ENCODE measurements at places on chromosomes 3 and 15.
A peak's percentile ranks its signal among the peaks of the same experiment; 100 is the strongest.

DNA sequence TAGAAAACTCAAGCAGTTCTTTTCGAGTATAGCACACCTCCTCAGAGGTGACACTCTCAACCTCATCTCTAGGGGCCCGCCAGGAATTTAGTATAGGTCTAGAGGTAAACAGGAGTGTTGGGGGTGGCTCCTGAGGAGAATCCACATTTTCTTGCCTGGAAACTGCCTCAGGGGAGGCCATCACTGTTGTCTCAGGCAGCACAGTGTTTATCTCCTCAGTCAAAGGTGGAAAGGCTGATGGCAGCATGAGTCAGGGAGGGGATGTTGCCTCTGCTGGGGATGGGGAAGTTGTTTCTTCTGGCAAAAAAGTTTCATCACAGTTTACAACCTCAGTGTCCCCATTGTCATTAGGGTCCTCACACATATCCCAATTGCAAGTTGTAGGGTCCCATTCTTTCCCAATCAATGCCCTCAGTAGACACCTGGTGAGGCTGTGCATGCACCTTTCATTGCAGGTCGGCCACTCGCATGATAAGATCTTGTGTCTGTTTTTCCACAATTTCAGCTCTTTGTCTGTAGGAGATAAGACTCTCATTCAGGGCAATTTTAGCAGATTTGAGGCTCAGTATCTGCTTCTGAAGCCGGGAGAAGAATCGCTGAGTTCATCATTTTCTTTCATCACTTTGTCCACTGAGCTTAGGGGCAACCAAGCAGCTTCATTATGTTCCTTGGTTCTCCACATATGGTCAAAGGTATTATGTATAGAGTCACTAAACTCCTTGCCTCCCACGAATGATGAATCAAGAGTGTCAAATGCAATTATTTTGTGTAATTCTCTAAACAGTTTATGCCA lies 25.8 kb downstream of the NAALADL2 start:
- DNase-seq, result no peak

DNA sequence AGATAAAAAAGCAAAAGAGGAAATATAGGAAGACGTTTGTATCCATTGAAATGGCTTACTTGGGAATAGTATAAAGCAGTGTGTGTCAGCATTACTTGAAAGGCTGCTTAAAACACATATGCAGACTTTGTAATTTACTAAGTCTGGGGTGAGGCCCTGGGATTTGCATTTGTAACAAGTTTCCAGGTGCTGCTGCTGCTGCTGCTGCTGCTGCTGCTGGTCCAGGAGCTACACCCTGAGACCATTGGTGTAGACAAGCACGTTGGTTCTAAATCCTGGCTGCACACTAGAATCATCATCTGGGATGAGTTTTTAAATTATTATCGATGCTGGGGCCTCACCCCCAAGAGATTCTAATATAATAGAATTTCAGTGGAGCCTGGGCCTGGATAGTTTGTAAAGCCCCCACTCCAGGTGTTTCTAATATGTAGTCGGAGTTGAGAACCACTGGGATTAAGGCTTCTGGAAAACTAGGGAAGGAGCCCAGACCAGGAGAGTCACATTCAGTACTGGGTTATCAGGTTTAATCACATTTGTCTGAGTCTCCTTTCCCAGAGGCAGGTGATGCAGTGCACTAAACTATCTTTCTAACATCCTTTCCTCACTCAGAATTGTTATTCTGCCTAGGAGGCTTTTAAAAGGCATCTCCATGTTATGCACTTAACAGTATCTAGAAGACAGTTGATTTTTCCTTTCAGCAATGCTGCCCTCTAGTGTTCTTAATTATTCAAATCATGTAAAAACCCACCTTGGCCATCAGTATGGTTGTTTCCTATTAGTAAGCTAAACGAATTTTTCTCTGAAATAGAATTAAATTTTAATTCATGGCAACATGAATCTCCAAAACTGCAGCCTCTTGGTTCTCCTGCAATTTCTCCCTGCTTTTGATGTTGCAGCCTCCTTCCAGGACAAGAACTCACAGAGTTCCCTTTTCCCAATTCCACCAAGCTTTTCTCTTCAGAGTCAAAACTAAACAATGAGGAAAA lies 45.4 kb downstream of the SSR3 start:
- peak; percentile 50 for DNase-seq

GRCh38 chr15:27670486-27671209 lies 428.5 kb downstream of the OCA2 start:
- peak; percentile 67 for DNase-seq

GRCh38 chr3:57961177-57961827 lies 46.9 kb upstream of the FLNB start:
- no peak for DNase-seq

DNA sequence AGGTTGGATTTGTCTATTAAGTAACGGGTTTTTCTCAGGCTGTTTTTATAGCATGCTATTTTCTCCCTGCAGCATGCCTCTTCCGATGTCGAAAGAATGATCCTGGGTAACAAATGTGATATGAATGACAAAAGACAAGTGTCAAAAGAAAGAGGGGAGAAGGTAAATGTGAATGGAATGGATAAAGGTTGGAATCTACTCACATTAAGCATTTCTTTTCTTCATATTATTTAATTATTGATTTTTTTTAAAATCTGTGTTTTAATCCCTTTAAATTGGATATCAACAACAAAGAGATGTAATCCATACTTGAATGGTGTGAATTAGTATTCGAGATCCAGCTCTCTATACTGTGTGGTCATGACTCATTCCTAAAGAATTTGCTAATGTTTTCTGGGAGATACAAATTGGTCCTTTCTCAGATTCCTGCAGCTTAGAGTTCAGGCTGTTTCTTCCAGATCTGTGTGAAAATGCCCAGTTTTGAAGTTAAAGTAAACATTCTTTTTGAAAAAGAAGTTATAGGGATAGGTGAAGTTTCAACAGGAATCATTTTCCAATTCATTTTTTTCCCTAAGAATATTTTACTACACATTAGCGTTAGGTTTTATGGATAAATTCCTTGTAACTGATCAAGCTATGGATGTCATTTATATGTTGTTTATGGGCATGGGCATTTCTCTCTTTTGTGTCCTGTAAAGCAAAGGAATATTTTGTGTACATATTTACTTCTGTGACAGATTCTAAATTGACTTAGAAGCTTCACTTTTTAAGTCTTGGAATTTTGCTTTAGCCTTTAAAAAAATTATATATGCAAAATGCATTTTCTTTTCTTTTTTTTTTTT lies 20.8 kb upstream of the APH1B start:
- DNase-seq, result no peak

DNA sequence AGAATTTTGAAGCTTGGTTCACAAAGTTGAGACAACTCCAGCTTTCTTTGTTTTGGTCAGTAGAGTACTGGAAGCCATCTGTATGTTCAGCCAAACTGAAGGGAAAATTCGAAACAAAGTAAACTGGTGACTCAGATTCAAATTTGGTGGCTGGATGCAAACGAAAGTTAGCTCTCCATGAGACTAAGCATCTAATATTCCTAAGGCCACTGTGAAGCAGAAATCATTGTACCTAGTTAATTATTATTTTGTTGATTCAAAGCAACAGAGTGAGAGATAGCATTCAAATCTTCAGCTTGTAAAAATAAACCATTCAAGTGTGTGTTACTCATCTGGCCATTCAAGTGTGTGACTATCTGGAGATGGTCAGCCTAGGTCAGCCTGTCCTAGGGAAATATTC lies 42.1 kb downstream of the NR2F2 start:
- no peak for DNase-seq

DNA sequence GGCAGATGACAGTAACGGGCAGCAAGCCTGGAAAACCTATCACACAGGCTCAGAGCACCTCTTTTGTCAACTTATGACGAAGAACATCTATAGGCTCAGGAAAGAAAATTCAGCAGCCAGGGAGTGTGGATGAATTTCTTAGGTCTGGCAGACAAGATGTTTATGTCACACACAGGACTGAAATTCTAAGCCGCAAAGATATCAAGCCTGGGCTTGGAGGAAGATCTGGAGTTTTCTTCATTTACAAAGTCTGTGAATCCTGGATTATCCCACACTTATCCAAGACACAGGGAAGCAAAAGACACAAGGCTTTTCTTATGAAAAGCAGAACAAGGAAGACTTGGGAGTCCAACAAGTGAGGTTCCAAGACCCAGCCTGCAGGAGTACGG lies 23.4 kb upstream of the CHCHD6 start:
- DNase-seq, result no peak

DNA sequence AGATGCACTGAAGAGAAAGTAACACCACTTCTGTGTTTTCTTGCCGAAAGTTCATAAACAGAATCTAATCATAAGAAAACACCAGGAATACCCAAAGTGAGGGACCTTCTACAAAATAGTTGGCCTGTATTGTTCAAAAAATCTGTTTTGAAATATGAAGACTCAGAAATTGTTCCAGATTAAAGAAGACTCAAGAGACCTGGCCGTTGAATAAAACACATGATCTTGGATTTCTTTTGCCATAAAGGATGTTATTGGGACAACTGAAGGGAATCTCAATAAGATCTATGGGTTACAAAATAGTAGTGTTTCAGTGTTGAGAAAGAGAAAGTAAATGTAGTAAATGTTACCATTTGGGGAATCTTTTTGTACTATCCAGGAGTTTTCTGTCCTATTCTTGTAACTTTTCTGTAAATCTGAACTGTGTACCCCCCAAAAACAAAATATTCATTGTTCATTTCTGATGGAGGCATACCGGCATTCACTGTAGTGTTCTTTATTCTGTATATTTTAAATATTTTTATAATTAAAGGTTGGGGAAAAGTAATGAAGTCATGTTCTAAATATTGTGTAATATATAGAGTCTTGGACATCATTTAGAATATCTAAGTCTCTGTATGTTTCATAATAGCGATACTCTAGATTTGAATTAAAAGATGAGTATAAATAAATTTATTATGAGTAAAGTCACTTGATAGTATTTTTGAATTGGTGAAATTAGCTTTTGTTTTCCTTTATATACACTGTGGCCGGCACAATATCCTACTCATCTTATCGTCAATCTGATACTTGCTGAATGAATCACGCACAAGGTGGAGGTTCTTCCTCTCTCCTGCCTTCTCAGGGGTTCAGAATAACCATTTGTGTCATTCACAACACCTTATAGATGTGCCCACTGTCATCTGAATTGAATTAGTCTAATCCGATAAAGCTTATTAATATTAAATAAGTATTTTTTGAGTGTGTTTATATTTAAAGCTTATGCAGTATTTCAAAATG lies 66.7 kb downstream of the TRAK1 start:
- DNase-seq, result no peak

DNA sequence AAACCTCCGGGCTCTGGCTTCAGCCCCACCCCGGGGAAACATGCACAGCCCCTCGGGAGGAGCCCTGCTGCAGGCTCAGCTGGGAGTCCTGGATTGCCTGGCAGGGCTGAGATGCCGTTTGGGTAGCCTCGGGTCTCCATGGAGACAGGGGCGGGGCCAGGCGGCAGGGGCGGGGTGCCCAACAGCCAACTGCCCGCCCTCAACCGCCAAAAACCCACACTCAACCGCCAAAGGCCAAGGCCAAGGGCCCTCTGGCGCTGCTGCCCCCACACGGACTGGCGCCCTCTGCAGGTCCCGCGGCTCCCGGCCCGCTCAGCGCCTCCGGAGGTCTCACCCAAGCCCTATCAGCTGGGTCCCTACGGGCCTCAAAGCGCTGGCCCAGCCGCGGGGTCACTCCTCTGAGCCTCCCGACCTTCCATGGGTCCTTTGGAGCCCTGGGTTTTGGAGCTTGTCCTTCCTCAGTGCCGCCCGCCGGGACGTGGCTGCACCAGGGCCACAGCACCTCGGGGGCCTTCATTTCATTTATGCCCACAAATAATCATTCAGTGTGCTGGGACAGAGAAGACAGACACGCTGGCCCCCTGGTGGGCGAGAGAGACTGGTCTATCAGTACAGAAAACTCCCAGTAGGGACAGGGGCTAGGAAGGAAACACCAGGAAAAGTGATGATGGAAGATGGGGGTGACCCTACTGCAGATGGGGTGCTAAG lies 33.5 kb upstream of the ACAD9 start:
- DNase-seq, result peak; percentile 61

DNA sequence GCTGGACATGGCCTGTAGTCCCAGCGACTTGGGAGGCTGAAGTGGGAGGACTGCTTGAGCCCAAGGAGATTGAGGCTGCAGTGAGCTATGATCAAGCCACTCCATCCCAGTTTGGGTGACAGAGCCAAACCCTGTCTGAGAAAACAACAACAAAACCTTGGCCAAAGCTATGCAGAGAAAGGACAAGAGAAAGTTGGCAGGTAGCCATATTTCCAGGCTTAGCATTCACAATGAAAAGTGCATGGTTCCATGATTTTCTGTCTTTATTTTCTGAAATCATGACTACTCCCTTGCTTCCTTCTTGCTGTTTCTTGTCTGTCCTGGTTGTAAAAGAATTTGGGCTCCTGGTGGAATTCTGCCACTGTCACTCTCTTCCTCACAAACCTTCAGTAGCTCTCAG lies 284.6 kb upstream of the C2CD4B start:
- DNase-seq, result peak; percentile 23

- DNase-seq, result no peak
These were observed 28.7 kb downstream of the DLEC1 start for GRCh38 chr3:38067508-38068233.

DNA sequence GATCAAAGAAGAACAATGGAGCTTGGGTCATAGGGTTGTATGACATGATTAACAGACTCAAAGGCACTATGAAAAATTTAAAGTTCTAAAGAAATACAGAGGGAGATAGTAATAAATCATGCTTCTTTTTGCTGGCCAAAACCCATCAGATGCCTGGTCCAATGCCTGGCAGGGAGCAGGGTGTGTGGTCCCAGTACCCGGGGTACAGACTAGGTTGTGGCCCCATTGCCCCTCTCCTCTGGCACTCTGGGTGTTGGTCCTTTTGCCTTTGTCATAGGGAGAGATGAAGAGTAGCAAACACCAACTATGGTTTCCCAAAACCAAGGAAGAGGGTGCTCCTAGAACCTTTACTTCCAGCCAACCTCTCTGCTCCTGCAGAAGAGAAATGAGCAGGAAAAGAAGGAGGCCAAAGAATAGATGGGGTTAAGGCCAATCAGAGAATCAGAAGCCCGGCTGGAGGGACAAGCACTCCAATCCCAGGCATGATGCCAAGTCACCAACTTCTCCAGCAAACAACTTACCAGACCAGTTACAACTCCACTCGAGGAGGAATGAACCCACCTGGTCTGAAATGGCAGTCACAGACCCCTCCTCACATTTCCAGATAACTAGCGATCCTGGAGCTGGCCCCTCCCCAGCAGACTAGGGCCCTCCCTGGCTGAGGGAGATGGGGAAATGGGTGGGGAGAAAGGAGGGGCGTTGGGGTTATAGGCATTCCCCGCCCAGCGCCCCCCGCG lies 1.8 kb downstream of the IGDCC3 start:
- DNase-seq, result no peak

- DNase-seq, result no peak
These were observed 6.3 kb upstream of the HEXA start for GRCh38 chr15:72382146-72382545.

- DNase-seq, result no peak
These were observed 191.6 kb upstream of the STT3B start for GRCh38 chr3:31341130-31341529.
